Activated T-cell treated with anti-CD3 and anti-CD28 coated beads, Interleukin-2, amount 50 U/mL, for 48 hours (primary cell): ENCODE measurements at places on chromosomes 3 and 15.

DNA sequence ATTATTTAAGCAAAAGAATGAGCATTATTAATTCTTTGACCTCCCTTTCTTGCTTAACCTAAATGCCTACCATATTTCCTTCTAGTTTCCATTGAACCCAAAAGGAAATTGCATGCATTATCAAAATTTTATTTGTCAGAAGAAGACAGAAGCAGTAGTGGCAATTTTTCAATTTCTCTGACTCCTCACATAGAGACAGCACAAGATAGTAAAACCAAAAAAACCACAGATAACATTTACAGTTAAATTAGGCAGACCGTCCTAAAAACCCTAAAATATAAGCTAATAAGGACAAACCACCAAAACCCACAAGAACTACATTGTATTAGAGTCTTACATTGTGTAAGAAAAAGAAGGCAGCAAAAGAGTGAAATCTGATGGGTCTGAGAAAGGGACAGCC is 27.1 kb downstream of the GOLGB1 start:
- no peak for DNase-seq

GRCh38 chr3:73614419-73614818 is 10.3 kb downstream of the PDZRN3 start:
- DNase-seq, result no peak

DNA sequence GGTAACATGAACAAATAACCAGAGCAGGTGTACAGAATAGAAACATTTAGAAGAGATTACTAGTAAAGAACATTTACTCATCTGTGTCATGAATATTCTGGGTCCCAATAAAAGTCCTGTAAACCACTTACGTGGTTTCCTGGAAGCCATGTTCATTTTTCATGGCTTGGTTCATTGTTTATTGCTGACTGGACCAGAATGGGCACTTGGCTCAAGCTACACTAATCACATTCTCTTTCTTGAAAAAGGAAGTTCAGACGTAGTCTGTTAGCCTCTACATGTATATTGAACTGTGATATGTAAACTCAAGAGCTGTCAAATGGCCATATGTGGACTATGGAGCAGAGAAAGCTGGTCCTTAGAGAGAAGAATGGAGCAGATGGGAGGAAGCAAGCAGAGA is 138.3 kb upstream of the FAM3D start:
- no peak for DNase-seq

DNA sequence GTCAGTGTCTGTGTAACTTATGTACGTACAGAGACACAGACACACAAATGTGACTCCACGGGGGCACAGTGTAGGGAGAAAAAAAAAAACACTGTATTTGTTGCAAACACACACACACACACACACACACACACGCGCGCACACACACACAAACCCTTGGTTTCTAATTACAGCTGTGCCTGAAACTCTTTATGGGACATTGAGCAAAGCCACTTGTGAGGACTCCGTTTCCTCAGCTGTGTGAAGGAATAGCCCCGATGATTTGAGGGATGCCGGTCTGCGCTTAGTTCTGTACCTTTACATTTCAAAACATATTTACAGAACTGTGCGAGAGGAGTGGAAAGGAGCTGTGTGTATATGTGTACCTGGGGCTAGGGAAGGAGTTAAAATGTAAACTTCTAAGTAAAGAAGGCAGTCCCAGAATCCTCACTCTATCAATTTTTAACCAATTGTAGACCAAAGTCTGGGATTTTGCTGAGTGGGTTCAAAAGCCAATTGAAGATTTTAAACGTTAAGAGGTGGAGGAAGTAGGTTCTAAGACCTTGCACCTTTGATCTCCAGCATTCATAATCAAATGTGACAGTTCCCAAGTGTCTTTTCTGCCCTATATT is 5.3 kb upstream of the BCL6 start:
- DNase-seq, result no peak

- no peak for DNase-seq
Measured at GRCh38 chr15:85151861-85152260, 170.2 kb downstream of the PDE8A start.

- peak; percentile 63 for DNase-seq
Measured at GRCh38 chr3:43894176-43895049, 203.7 kb downstream of the ABHD5 start.

DNA sequence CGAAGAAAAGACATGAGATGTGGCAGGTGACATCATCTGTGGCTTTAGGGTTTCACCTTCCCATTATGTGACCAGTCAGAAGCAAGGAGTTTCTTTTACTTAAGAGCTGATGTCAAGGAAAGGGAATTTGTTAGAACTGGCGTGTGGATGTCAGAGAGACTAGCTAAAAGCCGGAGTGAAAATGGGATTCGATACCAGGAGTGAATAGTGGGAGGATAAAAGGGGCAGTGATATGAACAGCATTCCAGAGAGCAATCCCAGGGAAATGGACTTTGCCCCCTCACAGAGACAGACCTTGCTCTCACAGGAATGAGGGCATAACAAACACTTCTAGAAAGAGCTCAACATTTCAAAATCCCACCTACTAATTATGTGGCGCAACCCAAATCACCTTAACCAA is 5.9 kb upstream of the FMN1 start:
- no peak for DNase-seq

- DNase-seq, result no peak
Measured at GRCh38 chr3:15769256-15769915, 28.4 kb downstream of the ANKRD28 start.

- peak; percentile 70 for DNase-seq
Measured at GRCh38 chr3:19931180-19931692, 2.8 kb downstream of the EFHB start.

DNA sequence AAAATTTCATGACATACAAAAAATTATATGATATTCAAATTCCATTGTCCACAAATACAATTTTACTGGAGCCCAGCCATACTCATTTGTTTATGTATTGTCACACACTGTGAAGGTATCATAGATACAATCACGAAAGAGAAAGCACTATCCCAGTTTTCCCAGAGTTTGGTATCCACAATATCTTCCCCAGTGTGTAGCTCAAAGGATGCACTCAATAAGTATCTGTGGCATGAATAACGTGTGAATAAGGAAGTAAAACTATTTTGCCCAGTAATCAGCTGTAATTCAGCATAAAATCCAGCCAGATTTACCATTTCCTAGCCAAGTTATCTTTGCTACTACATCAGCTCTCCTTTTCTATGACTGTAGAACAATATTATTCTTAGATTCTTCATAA is 131.3 kb upstream of the KCNMB2 start:
- DNase-seq, result no peak

GRCh38 chr15:74305687-74306086 is 61.8 kb downstream of the CYP11A1 start:
- no peak for DNase-seq

DNA sequence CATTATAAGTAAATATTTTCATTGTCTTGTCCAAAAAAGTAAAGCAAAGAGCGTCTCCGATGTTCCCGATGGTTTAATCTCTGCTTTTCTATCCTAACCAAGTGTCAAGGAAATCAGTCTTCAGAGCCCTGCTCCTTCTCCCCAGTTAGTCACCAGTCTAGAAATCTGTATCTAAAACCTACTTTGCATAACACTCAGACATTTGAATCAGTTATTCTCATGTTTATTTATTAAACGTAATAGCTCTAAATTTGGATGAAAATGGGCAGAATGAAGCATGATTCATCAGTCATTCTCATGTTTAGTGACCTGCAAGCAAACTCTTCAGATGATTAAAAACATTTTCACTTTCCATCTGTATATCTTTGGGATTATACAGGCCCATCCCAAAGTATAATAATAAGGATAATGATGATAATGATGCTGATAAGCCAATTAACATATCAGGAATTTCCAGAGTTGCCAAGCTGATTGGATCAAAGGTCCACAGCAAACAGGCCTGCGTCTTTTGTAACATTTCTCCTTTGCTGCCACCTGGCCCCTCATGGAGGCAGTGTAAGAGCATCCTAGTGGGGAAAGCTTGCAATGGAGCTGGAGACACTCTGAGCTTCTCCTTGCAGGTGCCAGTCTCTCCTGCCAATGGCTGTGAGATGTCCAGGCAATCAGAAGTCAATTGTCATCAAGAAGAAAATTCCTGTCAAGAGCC is 273.9 kb downstream of the IGSF11 start:
- DNase-seq, result no peak

DNA sequence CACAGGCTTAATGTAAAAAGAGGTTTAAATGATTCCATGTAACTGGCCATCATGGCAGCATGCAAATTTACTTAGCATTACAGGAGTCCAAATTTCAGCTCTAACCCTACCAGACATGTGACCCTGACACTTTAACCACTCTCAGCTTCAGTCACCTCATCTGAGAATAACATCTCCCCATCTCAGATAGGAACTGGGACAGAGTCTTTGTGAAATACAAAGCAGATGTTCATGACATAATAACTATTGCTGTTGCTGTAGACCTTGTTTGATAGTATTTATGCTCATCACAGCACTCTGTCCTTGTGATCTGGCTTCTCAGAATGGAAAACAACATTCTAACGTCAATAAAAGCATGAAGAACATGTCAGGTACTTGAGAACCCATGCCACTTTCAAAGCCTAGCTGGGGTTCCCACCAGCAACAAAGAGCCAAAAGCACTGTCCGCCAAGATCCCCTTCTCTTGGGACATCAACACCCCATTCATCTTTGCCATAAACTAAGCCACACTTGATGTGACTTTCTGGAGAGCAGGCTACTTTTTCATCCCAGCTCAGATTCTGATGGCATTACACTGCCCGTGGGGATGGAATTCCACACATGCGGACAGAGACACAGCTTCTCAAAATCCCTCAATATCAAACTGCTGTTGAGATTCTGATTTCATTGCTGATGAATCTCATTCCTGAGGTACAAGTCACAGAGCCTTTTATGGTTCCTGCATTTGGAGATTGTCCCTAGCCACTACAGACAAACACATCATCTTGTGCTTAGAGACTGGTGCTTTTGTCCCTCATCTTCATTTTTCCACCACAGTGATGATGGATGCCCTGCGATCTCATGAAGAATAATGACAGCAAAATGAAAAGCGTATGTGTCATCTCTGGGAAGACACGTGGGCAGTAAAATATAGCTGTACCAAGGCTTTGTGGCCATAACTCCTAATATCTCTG is 202.7 kb downstream of the TNIK start:
- DNase-seq, result no peak

- DNase-seq, result no peak
Measured at GRCh38 chr3:72494130-72494529, 354.1 kb downstream of the SHQ1 start.

DNA sequence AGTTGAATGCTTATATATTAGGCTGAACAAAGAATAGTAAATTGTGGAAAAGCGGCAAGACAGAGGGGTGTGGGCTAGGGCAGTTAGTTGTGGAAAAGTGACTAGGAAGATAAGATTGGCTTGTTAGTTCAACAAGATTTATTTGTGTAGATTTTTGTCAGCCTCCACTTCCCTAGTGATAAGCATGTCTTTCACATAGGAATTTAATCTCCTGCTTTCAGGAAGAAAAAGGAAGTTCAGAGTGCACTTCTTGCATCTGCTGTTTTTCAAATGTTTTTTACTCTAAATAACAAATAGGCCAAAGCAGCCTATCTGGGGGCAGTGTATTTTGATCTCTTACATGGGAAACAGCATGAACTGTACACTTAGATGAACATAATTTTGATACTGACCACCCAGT is 919.9 kb downstream of the NAALADL2 start:
- no peak for DNase-seq

GRCh38 chr3:184472723-184473428 is 88.7 kb upstream of the EPHB3 start:
- no peak for DNase-seq

- DNase-seq, result no peak
Measured at GRCh38 chr3:42052484-42053351, 38.4 kb upstream of the TRAK1 start.

DNA sequence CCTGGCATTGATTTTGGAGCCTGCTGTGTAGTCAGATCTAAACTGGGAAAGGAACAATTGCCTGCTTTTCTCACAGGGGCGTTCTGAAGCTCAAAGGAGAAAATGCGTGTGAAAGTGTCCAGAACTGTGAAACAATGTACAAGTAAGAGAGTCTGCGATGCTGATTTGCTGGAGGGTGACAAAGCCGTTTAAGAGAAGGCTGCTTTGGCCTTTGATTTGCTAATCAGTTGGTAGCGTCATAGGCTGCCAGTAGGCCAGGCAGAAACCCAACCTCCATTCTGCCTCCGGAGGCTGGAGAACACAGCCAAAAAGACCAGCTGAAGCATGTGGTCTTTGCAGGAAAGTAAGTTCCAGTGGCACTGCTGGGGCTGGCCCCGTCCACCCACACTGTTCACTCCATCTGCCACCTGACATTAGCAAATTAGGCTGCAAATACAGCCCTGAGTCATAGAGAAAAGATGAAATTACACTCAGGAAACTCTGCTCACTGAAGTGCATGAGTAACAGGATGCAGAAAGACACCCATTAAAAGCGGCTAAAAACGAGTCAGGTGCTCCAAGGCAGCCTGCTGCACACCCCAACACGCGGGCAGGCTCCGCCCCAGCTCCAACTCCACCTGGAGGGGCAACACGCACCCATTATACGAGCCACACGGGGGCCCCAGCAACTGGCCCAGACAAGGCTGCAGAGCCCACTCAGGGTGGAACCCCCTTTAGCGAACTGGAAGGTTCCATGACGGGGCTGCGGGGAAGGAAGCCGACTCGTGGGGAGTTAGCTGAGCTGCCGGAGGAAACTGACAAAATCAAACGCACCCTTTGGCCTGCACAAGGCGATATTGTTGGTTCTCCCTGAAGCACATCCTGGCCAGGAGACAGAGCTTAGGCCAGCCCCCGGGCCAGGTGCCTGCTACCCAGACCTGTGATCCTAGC is 31.6 kb downstream of the ZDHHC19 start:
- peak; percentile 90 for DNase-seq
